ENCODE measurements at places on chromosomes 1 and 21. TPM values are rescaled to one million over a fixed set of nuclear protein-coding genes. Genes with fewer than 3 reads are reported as not detected.

KCNK2 gene
- polyA plus RNA-seq = 0.28 TPM

FAM177B gene
- polyA plus RNA-seq = 2.1 TPM

RIPPLY3 gene
- 0.02 TPM for polyA plus RNA-seq

LCE3E gene
- polyA plus RNA-seq = not detected

Data from adipose tissue (tissue), 3 donors.